ENCODE measurements at places on chromosomes 2 and 18.

DNA sequence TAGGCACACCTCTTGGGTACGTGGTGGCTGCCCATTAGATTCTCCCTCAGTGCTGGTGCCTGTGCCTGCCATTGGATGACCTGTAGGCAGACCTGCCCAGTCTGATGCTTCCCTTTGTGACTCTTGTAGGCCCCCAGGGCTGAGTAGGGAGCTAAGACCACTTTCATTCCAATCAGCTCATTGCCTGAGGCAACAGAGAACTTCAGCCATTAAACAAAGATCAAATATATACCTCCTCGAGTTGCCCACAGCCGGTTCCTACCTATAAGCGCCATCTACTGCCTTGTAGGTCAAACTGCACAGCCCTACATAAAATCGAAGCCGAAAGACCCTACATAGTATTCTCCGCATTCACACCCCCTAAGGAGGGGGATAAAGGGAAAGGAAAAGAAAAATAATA, 184.6 kb downstream of the ETAA1 start:
- DNase-seq: peak; percentile 45

GRCh38 chr2:46812361-46813019, 103.1 kb downstream of the MCFD2 start:
- peak; percentile 65 for DNase-seq

DNA sequence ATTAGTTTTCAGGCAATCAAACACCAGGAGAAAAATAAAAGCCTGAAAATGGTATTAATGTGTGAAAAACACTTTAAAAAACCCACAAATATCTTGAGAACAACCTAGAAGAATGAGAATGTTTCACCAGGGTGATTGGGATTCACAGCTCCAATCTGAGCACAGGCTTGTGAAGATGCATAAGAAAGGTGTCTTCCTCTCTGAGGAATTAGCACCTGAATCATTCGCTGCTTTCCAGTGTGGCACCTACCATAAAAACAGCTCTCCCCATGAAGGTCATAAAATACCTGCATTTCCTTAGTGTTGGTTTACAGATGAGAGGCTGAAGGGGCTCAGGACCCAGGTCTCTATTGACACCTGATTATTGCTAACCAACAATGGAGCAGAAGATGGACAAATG, 499.7 kb upstream of the KLHL29 start:
- DNase-seq: no peak

DNA sequence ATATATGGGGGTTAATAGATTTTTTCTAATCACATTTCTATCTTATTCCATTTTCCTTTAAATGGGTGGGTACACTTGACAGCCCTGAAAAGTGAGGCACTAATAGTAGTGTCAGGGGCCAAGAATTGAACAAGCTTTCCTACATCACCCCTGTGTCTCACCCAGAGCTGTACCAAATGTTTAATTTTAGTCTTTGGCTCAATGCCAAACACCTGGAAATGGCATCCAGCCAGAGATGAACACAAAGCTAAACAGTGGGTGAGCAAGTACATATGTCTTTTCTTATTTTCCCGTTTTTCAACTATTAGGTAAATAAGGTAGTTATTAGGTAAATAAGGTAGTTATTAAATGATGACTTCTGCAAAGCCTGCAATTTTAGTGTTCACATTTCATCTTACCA, 276.3 kb upstream of the ERBB4 start:
- DNase-seq: no peak

DNA sequence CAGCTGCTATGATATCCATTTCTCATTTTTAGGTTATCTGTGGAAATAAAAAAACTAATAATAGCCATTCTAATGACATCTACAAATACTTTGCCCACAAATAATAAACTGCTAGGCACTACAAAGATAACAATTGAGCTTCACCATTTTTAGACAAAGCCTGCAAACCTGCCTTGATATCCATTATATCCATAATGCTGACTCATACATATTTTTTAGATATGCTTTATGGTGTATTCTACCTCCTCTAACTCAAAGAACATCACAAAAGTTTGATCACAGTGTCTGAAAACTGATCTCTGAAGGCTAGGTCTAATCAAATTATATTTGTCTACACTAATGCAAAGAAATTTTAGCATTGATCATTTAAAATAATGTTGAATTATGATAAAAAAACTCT, 138.4 kb downstream of the HNMT start:
- no peak for DNase-seq

GRCh38 chr2:228372212-228372611, 190.7 kb upstream of the SPHKAP start:
- no peak for DNase-seq

GRCh38 chr2:177882501-177882900, 190.1 kb downstream of the PDE11A start:
- DNase-seq: no peak

- DNase-seq: no peak
Observed at GRCh38 chr2:29817801-29818680, 103.3 kb downstream of the ALK start.

- no peak for DNase-seq
Observed at GRCh38 chr2:115549611-115550130, 1107.2 kb downstream of the DPP10 start.

GRCh38 chr2:60965499-60965785, 52.1 kb upstream of the PEX13 start:
- DNase-seq: no peak

DNA sequence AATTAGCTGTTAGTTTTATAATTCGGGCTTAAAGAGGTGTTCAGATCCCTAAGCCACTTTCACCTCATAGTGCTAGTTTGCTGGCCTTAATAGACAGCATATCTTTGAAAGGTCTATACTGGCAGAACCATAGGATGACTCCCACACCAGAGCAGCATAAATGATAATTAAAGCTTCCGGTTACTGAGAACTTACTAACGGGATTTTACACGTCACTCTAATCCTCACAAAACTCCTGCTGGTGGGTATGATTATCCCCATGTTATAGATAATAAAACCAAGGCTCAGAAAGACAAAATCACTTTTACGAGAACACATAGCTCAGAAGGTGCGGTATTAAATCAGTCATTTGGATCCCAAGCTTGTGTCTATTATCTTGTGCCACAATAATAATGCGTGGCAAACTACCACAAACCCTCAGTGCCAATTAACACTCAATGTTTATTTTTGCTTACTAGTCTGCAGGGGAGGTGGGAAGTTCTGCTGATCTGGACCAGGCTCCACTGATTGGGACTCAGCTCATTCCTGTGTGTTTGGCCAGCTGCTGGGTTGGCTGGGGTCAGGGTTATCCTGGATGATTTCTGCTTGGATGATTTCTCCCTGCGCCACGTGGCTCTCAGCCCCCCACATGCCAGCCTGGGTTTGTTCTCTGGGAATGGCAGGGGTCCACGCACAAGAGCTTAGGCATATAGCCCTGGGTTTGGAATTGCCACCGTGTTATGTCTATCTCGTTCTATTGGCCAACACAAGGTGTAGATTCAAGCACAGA, 62.3 kb downstream of the TRIB2 start:
- DNase-seq: peak; percentile 90

GRCh38 chr2:152508446-152508845, 173.5 kb downstream of the FMNL2 start:
- peak; percentile 36 for DNase-seq

DNA sequence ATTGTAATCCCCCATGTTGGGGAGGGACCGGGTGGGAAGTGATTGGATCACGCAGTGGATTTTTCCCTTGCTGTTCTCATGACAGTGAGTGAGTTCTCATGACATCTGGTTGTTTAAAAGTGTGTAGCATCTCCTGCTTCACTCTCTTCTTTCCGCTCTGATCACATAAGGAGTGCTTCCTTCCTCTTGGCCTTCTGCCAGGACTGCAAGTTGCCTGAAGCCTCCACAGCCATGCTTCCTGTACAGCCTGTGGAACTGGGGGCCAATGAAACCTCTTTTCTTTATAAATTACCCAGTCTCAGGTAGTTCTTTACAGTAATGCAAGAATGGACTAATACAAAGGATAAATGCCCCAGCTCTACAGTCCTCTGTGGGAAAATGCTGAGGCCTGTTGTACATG, 437.5 kb upstream of the NXPH2 start:
- peak; percentile 66 for DNase-seq

DNA sequence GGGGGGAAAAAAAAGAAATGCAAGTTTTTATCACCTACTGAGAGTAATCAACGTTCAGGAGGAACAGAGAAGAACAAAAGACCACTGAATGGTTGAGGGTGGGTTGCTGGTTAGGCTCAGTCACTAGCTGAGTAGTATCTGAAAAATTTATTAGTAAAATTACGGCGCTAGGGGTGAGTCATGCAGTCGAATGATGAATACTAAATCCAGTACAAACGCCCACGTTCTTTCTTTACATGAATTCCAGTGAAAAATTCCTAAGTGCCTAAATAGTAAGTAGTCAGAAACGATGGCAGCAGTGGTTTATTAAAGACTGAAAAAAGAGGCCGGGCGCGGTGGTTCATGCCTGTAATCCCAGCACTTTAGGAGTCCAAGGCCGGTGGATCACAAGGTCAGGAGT, 52.0 kb downstream of the TEKT4 start:
- DNase-seq: peak; percentile 40

DNA sequence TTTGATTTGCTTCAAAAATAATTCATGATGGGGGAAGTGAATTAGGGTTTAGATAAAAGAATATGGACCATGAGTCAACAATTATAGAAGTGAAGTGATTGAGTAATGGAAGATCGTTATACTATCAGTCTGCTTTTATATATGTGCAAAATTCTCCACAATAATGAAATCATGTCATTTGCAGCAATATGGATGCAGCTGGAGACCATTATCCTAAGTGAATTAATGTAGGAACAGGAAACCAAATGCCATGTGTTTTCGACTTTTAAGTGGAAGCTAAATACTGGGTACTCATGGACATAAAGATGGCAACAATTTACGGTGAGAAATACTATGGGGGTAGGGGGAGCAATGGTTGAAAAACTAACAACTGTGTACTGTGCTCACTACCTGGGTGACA, 144.7 kb upstream of the SRD5A2 start:
- DNase-seq: peak; percentile 54

DNA sequence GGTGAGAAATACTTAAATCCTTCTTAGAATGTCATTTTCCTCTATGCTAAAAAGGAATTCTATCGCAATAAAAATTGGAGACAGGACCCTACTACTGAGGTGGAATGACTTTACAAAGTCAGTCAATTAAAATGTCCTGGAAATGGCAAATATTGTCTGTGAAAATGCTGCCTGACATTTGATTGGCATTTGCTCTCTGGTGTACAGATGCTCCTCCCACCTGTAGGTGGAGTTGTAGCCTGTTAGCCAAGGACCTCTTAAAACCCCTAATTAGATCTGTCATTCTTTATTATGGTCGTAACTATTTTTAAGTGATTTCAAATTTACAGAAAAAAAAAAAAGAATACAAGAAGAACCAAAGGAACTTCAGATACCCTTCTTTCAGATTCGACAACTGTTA, 393.1 kb upstream of the KLHL29 start:
- DNase-seq: no peak

DNA sequence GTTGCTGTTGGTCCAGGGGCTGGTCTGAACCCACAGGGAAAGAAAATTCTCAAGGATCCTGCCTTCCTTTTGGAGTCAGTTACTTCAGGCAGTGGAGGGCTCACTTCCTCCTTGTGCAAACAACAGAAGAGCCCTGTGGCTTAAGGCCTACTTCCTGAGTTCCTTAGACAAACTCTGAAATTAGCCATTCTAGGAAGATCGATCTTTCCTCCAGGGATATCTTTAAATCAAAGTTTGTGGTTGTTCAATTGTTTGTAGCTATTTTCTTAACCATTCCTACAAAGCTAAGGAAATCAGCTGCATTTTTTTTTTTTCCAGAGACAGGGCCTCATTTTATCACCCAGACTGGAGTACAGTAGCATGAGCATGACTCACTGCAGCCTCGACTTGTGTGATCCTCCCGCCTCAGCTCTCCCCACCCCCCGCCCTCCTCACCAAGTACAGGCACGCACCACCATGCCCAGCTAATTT, 156.0 kb downstream of the TANC1 start:
- peak; percentile 64 for DNase-seq

GRCh38 chr2:188869550-188869949, 104.6 kb upstream of the COL3A1 start:
- DNase-seq: peak; percentile 11

- no peak for DNase-seq
Observed at GRCh38 chr2:134232868-134233727, 20.8 kb upstream of the MGAT5 start.

DNA sequence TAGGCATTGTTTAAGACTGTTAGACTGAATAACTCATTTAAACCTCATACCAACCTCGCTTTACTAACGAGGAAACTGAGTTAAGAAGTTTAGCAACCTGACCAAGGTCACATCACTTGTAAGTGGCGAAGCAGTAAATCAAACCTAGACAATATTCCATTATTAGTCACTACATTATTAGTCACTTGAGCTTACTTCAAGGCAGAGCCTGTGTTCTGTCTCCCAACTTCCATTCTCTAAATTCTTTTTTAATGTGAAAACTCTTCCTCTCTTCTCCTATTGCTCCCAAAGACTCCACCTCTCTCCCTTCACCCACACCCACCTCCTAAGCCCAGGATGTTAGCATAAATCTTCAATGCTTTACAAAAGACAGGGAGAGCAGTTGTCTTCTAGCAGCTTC, 156.5 kb downstream of the ARL6IP6 start:
- no peak for DNase-seq

DNA sequence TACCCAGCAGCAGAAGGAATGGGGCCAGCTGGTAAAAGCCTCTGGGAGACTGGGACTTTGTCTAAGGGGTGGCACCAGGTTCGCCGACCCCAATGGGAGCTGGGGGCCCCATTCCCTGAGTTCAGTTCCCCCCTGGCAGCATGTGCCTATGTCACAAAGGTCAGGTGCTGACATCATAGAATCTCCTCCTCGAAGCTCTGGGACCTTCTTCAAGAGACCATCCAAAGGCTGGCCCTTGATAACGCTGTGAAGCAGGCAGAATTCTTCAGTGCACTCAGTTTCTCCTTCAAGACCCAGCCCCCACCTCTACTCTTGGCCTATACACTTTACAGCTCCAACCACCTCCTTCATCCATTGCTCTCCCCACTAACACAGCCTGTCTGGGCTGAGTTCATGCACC, at the start of gene PRR30:
Gene PRR30, minus strand, starts transcription at position 101 of the 400 bp plus-strand sequence. CDS start 1,081 bp downstream, outside the sequence.
- no peak for DNase-seq

- no peak for DNase-seq
Observed at GRCh38 chr2:118878531-118879149, 31.2 kb upstream of the EN1 start.

- no peak for DNase-seq
Observed at GRCh38 chr18:32351032-32351431, 119.7 kb downstream of the GAREM1 start.

DNA sequence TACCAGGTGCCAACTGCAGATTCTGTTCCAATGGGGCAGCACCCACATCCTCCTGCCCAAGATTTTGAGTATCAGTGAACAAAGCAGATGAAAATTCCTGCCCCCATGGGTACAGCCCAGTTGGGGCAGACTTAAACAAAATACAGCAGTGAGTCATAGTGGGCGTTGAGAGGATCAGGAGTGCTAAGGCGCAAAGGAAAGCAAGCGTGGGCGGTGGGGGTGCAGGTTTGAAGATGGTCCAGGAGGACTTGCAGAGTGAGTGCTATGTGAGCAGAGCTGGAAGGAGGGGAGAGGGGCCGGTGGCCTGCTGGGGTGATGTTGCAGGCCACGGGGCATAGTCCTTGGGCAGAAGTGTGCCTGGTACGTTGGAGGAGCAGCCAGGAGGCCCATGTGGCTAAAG, 24.7 kb downstream of the STEAP3 start:
- peak; percentile 59 for DNase-seq

- DNase-seq: no peak
Observed at GRCh38 chr2:226793646-226794045, 6.0 kb downstream of the IRS1 start.
